ENCODE measurements at places on chromosomes 5 and 9.

- no peak for DNase-seq
Measured at GRCh38 chr9:136712690-136713544, 545 bp downstream of the DIPK1B start.

DNA sequence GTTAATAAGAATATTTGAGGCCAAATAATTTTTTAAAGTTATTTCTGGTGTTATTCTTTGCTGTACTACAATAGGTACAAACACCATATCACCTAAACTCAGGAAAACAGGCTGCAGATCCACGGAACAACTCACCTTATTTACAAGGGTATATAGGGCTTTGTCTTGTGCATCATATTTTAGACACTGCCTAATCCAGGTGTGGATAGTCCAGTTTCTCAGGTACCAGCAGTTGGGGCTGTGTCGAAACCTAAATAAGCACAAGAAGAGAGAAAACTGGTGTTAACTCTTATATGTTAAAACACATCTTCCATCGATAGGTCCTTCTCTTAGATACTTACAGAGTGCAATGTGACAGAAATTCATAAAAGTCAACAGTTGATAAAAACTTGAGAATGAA, 82.2 kb downstream of the MRPS27 start:
- no peak for DNase-seq

- no peak for DNase-seq
Measured at GRCh38 chr5:96292582-96293247, 140.3 kb downstream of the PCSK1 start.

DNA sequence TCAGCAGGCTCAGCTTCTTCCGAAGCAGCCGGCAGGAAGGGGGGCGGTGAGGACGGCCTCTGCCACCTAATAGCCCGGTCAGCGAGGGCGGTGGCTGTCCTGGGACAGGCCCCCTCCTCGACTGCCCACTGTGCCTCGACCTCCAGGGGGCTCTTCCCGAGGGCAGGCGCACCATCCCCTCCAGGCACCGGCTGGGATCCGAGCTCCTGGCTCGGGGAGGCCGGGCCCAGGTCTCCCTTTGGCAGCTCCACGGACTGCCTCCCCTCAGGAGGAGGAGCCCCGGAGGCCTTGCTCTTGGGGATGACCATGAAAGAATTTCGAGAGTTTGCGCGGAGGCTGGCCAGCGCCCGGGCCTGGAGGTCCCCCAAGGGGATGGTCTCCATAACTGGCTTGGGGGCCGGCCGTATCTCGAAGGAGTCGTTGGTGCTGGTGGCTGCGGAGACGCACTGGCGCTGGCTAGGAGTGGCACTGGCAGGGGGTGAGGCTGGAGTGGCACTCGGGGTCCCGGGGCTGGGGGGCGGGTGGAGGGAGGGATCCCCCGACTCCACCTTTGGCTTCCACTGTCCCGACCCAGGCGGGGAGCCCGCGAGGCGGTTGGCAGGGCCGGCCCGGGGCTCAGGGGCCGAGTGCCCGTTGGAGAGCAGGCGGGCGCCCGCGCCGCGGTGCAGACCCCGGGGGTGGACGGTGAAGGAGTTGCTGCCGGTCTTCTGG, 975 bp downstream of the TPRN start:
- DNase-seq: no peak

- DNase-seq: no peak
Measured at GRCh38 chr5:179791881-179792611, 1.7 kb upstream of the LTC4S start.

DNA sequence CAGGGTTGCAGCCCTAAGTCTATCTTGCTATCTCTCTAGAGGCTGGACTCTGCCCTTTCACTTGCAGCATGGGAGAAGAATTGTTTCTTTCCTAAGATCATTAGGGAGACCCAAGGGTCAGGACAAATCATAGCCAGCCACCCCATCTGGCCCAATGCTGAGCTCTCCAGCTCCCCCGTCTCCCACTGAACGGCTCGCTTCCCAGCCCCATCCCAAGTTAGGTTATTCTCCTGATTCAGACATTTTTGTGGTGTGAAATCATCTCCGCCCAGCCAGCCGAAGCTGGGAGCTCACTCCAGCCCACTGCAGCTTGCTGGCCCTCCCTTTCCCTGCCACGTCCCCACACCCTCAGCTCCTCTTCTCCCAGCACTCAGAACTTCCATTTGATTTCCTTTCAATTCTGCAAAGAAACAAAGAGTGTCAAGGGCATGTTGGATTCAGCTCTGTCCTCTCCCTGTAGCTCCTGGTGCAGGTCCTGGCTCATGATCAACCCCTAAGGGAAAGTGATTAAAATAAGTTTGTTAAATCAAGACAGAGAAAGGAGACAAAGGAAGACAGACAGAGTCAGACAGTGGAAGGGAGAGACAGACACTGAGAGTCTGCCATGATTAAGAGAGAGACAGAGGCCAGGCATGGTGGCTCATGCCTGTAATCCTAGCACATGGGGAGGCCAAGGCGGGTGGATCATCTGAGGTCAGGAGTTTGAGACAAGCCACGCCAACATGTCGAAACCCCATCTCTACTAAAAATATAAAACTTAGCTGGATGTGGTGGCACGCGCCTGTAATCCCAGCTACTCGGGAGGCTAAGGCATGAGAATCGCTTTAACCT, 12.6 kb upstream of the SPARC start:
- no peak for DNase-seq

Data from NCI-H187 (cell line).